ENCODE measurements at places on chromosomes 4 and X.

DNA sequence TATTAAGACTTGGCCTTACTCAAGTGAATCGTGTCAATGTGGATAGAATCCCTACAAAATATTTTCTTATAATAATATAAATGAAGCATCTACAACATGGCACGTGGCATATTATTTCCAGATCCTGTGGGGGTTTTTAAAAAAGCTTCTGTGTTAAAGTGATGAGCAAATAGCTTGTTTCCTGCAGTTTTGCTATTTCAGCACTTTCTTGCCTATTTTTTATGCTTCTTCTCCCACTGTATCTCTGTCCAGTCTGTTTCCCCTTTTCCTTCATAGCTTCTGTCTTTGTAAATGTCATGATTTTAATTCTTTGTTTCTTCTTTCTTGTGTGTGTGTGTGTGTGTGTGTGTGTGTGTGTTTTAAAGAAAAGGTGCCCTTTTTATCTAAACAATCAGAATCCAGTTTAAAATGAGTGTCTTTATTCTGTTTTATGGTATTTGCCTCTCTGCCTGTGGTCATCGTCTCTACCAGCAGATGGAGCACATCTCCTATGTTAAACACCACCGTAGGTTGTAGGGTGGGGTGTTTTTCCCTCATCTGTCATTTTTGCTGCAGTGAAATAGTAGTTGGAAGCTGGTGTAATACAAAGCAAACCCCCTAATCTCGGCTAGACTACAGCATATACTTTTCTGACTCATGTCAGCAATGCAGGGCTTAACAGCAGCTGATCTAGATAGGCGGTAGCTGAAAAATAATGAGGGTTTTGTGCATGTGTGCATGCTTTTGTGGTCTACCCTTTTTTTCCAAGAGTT is 33.1 kb downstream of the FTHL17 start:
- peak; percentile 3 for DNase-seq

- no peak for DNase-seq
Measured at GRCh38 chr4:38800961-38801450, 3.6 kb downstream of the TLR1 start.

DNA sequence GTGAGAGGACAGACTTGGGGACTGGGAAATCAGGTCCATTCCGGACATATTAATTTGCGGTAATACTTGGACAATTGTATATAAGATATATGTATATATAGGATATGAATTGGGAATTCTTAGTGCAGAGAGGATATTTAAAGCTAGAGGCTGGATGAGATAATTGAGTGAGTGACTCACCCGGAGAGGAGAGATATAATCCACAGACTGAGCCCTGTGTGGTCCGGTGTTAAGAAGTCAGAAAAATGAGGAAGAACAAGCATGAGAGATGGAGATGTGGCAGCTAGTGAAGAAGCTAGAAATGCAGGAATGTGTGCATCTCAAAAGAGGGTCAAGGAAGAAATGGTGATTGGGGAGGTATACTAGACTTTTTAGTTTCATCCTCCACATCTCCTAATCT is 336.2 kb downstream of the SLC7A11 start:
- no peak for DNase-seq

DNA sequence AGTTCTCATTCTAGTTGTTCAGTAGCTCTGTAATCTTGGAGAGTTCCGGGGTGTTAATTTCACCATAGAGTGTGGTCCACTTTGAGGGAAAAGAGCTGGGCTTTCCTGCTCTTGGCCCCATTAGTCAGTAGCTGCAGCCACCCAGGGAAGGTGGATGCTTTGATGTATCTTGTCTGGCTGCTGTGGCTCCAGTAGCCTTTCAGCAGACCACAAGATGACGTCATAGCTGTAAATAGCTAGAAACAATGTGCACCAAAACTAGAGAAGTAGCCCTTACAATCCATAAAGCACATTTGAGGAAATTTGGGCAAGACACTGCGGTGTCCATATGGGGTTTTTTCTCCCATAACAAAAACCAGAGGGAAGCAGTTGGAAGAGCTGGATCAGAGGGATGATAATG is 32.9 kb upstream of the PRPS2 start:
- no peak for DNase-seq

- no peak for DNase-seq
Measured at GRCh38 chr4:159150396-159150795, 47.5 kb downstream of the RAPGEF2 start.

GRCh38 chr4:35447474-35447873 is 796.8 kb downstream of the ARAP2 start:
- no peak for DNase-seq

DNA sequence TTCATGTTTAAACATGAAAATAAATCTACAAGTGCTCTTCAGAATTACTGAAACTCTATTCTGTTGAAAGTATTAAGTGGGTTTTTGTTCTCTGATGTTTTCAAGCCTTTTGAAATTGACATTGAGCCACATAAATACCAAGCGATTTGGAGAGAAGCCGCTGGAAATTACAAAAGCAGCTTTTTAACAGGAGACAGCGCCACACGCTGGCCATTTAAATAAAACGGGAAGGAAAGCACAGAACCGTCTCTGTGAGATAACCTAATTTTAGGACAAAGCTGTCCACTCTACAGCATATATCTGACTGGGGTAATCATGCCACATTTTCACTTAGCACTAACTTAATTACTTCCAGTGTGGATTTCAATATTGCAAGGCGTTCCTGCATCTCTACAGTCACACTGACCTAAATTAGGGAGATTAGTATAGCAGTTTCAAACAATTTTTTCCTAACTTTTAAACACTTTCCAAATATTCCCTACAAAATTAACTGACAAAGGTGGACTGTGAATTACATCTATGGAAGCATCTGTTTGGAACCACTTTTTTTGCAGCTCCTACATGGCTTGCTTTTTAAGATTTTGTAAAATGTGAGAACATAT is 6.8 kb upstream of the ANOS1 start:
- DNase-seq, result peak; percentile 21

DNA sequence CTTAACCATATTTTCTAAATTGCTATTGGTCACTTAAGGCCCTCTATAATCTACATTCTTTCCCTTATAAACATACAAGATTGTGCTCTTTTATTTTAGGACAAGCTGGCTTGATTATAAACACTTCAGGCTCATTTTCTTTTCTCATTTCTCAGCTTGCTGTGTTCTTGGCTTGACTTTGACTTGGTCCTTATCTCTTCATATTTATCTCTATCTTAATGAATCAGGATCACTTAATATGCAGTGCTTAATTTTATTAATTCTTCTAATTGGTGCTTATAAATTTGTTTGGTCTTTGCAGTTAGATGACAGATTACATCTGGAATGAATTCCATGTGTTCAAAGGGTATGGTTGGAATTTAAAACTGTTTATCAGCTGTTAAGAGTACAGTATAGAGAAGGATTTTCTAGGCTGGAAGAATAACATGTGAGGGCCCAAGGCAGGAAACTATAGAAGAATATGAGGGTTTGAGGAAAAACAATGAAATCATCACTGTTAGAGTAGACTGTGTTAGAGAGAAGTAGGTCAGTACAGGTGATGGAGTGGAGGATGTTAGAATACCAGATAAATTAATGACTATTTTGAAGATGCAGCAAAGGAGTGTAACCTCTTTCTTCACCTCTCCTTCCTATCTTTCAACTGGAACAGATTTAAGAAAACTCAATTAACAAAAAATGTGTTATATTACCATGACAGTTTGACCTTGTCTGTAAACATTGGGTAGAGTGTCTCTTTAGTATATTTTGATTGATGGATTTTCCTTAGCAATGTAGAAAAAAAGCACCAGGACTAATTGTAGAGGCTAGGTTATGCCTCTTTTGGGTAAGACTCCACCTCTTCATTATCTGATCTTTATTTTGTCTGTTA is 169.6 kb downstream of the RAPGEF2 start:
- no peak for DNase-seq

DNA sequence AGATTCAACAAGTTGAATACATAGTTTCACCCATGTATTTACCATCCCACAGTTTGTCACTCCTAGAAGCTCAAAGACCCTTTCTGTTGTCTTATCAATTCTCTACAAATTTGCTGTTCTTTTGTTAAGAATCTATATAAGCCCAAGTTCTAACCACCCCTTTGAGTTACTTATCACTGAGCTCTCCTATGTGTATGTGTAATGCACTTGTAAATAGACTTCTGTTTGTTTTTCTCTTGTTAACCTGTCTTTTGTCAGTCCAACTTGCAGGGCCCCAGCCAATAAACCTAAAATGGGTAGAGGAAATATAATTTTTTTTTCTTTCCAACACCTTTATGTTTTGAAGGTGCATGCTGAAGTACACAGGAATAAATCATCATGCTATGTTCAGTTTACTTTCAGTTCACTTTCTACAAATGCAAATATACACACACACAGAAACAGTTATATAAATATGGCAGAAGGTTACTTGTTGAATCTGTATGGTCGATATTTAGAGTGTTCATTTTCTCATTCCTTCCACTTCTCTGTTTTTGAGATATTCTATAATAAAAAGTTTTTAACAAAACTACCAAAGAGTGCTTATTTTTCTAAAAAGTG is 22.3 kb upstream of the CLOCK start:
- no peak for DNase-seq

- DNase-seq, result no peak
Measured at GRCh38 chrX:69045616-69046345, 119.5 kb downstream of the PJA1 start.

GRCh38 chr4:151182455-151182996 is 83.1 kb downstream of the RPS3A start:
- no peak for DNase-seq

DNA sequence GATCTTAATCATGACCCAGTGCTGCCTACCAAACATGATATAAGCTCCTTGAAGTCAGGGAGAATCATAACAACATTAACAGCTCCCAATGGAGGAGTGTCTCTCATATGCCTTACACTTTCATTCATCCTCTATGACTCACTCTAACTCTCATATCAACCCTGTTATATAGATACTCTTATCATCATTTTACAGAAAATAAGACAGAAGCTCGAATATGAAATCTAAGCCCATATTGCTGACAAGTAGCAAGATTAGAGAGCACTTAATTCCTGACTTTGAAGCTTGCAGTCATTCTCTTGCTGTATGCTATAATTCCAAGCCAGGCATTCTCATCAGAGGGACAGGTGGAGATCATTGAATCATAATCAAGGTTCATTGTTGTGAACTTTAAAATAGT is 476.7 kb upstream of the ATOH1 start:
- DNase-seq, result no peak

- no peak for DNase-seq
Measured at GRCh38 chr4:114466299-114466698, 132.3 kb upstream of the UGT8 start.

GRCh38 chrX:68822641-68823410 is 6.0 kb upstream of the EFNB1 start:
- peak; percentile 22 for DNase-seq

DNA sequence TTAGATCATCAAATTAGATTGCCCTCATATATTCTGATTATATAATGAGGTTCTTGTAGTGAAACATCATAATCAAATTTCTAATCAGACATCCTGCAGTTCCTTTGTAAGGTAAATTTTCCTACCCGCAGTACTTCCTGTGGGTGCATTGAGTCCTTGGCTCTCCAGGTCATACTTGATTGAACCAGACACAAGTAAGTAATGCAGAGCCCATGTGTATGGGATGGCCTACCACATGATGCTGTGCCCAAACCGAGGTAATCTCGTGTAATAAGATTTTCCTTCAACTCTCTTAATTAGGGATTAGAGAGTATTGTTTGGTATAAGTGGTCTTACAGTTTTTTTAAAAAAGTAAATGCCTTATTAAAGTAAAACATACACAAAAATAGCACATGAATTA is 1841.8 kb downstream of the PCDH7 start:
- DNase-seq, result no peak

GRCh38 chr4:161167539-161167938 is 996.3 kb downstream of the FSTL5 start:
- DNase-seq, result no peak

GRCh38 chrX:138001226-138001625 is 435.3 kb downstream of the ZIC3 start:
- DNase-seq, result no peak

- no peak for DNase-seq
Measured at GRCh38 chrX:131239057-131239456, 50.0 kb downstream of the IGSF1 start.

DNA sequence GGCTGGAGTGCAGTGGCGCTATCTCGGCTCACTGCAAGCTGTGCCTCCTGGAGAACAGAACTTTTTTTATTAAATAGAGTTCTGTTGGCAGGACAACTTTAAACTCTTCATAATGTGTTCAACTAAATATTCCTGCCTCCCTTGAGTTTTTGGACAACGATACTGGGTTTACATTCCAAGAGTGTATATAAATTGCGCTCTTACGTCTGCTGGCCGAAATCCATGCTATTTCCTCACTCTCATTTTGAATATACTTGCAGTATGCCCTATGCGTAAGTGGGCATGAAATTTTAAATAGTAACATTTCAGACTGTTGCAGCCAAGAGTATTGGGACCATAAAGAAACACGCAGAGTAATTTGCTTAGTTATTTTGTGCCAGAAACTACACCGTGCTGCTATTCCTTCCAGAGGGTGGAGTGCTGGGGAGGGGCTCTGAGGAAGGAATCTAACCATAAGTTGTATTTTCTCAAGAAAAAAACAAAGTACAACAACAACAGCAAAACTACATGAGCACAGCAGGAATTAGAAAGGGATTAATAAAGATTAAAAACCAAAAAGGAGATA is 480.0 kb downstream of the NLGN4X start:
- no peak for DNase-seq

- DNase-seq, result no peak
Measured at GRCh38 chr4:139223682-139224317, 46.8 kb upstream of the ELF2 start.

- no peak for DNase-seq
Measured at GRCh38 chr4:183905593-183906488, 734 bp downstream of the STOX2 start.

DNA sequence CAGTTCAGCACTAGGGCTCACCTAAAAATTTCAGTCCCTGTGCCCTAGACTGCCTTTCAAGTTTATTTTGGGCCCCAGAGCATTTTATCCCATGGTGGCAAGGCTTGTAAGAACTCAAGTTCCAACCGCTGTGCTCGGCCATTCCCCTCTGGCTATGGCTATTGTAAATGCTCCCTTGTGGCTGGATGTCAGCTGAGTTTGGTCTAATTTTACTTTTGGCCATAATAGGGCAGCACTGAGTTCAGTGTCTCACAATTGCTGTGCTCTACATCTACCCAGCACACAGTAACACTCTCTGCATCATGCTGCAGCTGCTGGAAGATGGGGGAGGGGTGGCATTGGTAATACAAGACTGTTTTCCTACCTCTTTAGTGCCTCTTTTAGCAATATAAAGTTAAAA is 210.8 kb upstream of the IRS4 start:
- DNase-seq, result no peak
